Omental fat pad (tissue), 4 donors: ENCODE measurements at places on chromosomes 3 and 15. TPM values are rescaled to one million over a fixed set of nuclear protein-coding genes. Genes with fewer than 3 reads are reported as not detected.

GHSR gene
- not detected for total RNA-seq

B3GALNT1 gene
- 6.8 TPM for total RNA-seq

MAP4 gene
- total RNA-seq = 165 TPM

GRCh38 chr15:79376383-79376782 lies 55.8 kb upstream of the MINAR1 start:
- no peak for DNase-seq

DNA sequence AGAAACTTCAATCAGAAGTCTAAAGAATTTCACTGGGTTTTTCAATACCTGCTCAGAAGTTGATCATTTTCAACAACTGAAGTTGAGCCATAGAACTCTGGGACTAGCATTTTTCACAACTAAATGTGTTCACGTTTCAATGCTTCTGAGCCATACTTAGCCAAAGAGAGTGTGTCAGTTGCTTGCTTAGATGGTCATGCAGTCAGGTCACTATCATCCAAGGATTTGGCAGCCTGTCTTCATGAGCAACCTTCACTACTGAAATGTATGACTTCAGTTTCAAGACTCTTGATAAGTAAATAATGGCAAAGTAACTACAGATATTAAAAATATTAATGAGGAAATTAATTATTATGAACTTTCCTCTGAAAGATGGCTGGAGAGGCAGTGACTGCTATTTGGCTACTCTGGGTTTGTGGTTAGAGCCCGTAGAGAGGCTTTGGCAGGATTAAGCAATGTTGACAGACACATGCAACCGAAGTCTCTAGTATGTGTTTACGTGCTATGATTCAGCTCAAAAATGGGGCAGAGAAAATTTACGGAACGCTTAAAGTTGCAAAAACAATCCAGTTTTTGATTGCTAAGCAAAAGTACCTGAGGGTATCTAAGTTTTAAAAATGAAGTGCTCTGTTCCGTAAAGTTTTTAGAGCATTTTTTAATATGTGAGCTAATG lies 133.8 kb downstream of the GMNC start:
- no peak for DNase-seq

DNA sequence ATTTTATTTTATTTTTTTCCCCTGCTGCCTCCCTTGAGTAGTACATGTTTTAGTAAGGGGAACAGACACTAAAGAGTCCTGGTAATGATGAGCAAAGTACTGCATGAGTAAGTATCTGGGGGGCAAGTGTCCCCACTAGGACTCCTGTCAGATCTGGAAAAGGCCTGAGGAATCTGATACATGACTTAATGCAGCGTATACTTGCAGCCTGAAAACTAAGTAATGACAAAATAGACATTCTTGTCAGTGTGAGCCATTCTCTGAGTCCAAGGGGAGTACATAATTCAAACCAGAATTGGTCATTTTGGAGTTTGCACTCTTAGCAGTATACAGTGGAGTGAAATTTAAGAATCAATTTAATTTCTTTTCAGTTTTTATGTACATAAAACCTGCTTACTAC lies 27.5 kb downstream of the NXPE3 start:
- DNase-seq = no peak

DNA sequence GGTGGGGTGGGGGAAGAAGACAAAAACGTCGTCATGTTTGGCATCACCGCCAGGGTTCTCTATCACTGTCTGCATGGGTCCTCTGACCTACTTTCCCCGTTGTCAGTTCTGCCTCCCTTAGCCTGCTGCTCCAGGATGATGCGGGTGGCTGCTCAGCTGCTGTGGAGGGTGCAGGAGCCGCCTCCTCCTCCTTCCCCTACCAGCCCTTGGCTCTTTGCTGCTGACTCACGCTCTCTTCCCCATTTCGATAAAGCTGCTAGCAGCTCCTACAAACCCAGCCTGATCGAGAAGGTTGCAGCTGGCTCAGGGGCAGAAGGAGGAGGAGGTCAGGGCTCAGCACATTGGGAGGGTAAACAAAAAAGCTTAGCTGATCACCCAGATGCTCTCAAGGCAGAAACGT lies 49.5 kb upstream of the SEC13 start:
- DNase-seq = no peak

DNA sequence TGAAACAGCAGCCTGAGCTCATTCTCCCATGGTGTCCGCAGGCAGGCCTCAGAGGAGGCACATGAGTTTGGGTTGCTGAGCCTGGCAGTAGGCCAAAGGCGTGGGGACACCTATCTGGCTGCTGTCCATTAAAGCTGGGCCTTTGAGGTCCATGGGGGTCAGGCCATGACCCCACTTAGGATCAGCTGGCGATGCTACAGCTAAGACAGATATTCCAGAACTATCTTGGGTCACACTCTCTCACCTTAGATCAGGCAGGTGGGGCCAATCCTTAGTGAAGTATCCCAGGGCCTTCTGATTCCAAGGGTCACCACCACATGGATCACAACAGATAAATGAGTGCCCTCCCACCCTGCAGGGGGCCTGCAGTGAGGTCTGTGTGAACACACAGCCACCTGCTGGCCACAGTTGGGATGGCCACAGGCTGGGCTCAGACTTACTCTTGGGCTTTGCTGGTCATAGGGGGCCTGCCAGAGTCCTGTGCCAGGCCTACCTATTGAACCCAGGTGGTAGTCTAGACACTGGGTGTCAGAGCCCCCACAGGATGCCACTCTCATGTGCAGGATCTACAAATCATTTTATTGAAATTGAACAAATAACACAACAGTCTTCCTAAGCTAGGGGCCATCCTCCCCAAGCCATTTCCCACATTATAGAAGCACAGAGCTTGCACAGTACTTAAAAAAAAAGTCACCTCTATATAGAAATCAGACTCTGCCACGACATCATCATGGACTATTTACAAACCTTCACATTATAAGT lies 2.0 kb upstream of the HYAL2 start:
- peak; percentile 77 for DNase-seq

DNA sequence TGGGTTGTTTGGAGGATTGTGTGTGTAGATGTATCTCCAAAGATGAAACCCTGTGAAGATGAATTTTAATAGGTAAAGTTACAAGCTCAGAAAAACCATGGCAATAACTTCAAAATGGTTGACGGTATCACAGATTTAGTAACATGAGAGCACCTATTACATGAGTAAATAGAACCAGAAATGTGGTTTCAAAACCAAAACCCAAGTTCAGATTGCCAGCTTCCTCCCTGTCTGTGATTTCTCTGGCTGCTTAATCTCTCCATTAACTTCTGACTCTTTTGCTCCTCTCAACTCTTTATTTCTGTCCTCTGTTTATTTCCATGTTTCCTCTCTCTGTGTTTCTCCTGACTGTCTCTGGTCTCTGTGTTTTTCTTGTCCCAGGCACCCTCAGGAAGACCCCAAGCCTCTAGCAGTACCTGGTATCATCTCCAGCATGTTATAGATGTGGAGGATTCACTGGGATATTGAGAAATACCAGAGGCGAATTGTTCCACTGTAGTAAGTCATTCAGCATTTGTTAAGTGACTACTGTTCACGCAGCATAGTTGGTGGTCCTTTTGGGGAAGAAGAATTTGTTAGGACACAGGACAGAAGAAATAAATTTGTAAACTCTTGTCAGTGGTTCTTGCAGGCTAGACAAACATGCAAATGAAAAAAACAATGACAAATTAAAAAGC lies 138.8 kb downstream of the BBX start:
- DNase-seq = no peak

- DNase-seq = no peak
These were observed 137.7 kb upstream of the MB21D2 start for GRCh38 chr3:193055352-193055751.

DNA sequence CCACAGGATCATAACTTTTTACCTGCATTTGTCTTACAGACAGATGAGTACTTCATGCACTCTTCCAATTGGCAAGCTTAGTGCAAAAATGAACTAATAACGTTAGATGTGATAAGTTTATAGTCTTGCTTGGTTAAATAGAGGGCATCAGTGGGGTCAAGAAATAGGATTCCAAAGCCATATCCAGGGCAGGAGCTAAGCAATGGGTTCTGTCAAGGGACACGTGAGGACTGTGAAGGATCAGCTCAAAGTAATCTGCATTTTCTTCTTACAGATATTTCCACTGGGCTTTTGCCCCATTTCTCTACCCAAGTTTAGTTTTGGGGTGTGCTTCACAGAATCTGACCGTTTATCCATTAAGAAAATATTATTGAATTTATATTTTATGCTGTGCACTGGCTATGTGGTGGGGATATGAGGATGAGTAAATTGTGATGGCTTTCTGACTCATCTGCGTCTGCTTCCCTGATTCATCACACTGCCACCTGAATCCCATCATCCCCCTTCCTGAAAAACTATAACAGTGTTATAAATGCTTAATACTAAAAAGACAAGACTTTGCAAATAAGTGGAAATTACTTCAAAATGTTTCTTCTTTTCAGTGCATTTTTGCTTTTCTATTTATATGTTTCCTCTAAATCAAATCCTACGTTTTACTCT lies 17.5 kb downstream of the PPP2R3A start:
- DNase-seq = no peak

- DNase-seq = peak; percentile 60
These were observed at the start of gene ITPKA for GRCh38 chr15:41493205-41493901. TSS of gene ITPKA (plus strand) at chr15:41493874. CDS start at chr15:41493928, 54 bp downstream.

DNA sequence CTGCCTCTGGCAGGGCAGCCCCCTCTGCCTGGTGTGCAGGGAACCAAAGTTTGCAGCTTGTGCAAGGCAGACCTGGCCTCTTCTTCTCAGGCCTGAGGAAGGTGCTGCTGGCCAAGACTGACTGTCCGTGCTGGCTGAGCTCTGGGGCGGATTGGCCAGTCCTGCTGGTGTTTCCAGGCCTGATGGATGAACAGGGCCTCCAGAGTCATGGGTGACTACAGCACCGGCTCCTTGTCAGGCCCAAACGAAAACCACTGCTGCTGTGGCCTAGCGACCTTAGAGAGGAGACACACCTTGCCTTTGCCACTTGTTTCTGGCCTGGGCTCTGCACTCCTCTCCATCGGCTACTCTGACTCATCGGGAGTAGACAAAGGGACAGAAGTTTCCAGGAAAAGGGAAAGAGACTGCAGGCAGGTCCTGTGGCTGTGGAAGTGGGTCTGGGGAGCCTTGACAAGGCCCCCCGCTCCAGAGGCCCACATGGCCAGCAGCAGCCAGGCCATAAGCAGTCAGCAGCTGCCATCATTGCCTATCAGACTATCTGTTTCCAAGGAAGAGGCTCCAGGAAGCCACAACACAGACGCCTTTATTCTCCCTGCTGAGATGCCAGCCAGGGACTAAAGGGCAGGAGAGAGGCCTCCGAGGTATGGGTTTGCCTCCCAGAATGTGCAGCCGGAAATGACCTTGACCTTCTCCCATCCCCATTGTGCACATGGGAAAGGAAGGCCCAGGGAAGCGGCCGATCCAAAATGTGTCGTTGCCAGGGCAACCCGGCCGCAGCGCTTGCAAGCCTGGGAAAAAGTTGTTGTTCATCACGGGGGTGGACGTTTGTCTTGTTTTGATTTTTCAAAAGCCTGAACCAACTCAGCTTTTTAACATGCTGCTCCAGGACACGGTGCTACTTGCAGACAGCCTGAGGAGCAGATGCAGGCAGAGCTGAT lies 160.5 kb downstream of the CHSY1 start:
- no peak for DNase-seq

GRCh38 chr15:70275461-70276138 lies 177.9 kb upstream of the TLE3 start:
- DNase-seq = no peak

- no peak for DNase-seq
These were observed 29.7 kb downstream of the EFCAB12 start for GRCh38 chr3:129398803-129399144.

- no peak for DNase-seq
These were observed 17.3 kb downstream of the ATOSA start for GRCh38 chr15:52661909-52662308.

DNA sequence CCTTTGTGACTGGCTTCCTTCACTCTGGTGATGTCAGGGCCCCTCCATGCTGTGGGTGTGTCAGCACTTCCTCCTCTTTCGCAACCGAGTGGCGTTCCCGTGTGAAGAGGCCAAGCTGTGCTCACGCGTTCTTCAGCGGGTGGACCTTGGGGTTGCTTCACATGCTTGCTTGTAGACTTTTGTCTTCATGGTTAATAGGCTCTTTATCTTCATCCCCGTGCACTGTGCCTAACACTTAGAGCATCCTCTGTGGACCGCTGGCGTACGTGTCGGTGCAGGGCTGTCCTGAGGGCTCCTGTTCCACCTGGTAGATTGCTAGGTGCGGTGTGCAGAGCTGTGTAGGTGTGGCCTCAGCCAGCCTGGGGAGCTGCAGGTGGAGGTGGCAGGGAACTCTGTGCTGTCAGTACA lies 182.3 kb downstream of the OR4M2 start:
- no peak for DNase-seq
